Stimulated activated CD4-positive, alpha-beta T cell treated with anti-CD3 and anti-CD28 coated beads, Interleukin-4, amount 100 ng/mL, for 4 hours (primary cell): ENCODE measurements at places on chromosomes 4 and X.
A peak's percentile ranks its signal among the peaks of the same experiment; 100 is the strongest.

GRCh38 chr4:56426273-56426672, 9.1 kb downstream of the PPAT start:
- DNase-seq: no peak

DNA sequence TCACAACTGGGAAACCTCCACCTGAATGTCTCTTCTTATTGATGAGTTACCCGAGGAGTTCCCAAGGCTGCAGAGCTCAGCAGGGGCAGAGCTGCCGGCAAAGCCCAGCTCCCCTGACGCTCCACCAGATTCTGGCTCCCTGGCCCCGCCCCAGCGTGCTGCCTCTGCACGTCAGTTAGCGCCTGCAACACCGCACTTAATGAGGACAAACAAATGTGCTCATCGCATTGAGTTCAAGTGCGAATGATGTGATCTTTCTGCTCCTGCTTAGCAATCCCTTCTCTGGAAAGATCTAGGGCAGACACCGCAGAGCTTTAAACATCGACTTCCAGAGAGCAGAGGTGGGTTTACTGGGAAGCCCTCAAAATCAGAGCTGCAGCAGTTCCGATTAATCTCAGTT, 55.5 kb upstream of the FBXW7 start:
- DNase-seq: peak; percentile 4

GRCh38 chr4:66212489-66212888, 542.2 kb upstream of the EPHA5 start:
- DNase-seq: no peak

DNA sequence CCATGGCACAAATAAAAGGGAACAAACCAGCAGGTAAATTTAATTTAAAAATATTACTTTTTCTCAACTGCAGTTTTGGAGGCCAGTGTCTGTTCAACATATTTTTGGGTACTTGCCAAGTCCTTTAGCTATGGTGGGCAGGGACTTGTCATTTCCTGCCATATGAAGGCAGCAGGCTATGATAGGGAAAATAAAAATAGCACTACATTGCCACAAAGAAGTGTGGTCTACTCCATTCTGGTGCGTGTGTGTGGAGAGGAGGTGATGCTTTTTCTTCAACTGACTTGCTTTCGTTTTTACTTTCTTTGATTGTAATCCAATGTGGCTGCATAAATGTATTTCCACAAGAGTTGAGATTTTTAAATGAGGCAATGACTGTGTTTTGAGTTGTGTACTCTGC, 17.2 kb downstream of the GPR174 start:
- no peak for DNase-seq

GRCh38 chr4:4200624-4201023, 26.1 kb downstream of the OTOP1 start:
- DNase-seq: no peak

DNA sequence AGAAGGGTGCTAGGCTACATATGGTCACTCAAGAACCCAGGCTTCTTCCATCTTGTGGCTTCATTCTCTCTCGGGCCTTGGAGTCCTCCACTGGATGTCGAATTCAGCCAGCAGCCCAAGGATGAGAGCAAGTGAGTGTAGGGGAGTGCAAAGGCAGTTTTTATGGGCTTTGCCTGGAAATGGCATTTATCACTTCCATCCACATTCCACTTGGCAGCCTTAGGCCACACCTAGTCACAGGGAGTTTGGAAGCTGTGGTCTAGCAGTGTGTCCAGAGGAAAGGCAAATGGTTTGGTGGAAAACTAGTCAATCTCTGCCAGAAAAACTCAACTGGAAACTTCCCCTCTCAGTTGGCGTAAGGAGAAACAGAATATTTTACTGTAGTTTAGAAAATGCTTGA, 59.0 kb downstream of the NHS start:
- DNase-seq: no peak

GRCh38 chr4:124253080-124253479, 459.5 kb downstream of the ANKRD50 start:
- DNase-seq: no peak

DNA sequence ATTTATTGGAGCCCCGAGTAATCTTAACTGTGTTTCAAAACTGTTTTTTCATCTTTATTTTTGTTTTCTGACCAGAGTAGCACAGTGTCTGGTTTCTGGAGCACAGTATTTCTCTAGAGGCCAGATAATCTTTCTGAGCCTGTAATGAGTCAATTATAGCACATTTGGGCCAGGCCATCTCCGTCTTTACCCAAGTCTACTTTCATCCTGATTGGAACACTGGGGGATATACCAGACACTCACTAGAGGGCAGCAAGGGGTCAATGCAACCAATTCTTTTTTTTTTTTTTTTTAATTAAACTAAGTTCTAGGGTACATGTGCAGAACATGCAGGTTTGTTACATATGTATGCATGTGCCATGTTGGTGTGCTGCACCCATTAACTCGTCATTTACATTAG, 282.0 kb downstream of the ARHGAP24 start:
- DNase-seq: no peak

GRCh38 chrX:150205011-150205410, 158.1 kb upstream of the MAMLD1 start:
- no peak for DNase-seq

- no peak for DNase-seq
These were observed 512.5 kb upstream of the SLIT2 start for GRCh38 chr4:19739101-19739651.

- no peak for DNase-seq
These were observed 108.9 kb downstream of the USP46 start for GRCh38 chr4:52550186-52550585.

- peak; percentile 60 for DNase-seq
These were observed 76.5 kb upstream of the BCOR start for GRCh38 chrX:40174001-40174853.

GRCh38 chr4:47155919-47156318, 124.6 kb downstream of the GABRB1 start:
- DNase-seq: no peak
